ENCODE measurements at places on chromosomes 3 and 15. TPM values are rescaled to one million over a fixed set of nuclear protein-coding genes. Genes with fewer than 3 reads are reported as not detected.

GRCh38 chr3:14540821-14541385 lies 761 bp upstream of the GRIP2 start:
- DNase-seq = no peak

- no peak for DNase-seq
These were observed 1.8 kb downstream of the CADPS start for GRCh38 chr3:62873451-62873760.

GRCh38 chr3:126021702-126022101 lies 52.7 kb downstream of the ROPN1B start:
- no peak for DNase-seq

DNA sequence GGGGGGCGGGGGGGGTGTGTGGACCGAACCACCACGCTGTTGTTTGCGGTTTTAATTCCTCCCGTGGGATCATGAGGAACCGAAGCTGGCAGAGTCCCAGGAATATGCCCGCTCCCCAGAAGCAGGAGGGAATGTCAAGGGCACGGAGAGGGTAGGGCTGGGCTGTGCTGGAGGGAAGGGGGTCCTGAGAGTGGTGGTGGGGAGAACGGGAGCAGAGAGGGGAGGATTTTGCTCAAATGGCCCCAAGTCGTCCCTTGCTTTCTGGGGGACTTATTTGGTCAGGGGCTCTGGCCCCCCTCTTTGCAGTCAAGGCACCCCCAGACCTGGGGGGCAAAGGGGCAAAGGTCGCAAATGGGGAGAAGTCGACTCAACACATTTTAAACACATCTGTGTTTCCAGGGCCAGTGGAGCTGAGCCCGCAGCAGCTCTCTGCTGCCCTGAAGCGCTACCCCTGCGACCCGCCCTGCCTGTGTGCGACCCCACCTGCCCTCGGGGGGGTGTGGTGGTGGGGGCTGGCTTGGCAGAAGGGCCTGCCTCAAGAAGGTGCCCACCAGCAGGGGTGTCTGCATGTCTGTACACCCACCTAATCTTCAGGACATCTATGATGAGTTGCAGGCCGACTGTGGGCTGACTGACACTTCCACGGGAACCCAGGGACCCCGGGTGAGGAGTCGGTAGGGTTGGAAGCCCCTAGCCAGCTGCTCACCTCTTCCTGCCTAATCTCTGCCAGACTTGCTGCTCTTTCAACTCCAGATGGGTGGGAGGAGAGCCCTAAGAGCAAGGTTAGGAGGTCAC lies 602 bp upstream of the ATP2B2 start:
- no peak for DNase-seq

DNA sequence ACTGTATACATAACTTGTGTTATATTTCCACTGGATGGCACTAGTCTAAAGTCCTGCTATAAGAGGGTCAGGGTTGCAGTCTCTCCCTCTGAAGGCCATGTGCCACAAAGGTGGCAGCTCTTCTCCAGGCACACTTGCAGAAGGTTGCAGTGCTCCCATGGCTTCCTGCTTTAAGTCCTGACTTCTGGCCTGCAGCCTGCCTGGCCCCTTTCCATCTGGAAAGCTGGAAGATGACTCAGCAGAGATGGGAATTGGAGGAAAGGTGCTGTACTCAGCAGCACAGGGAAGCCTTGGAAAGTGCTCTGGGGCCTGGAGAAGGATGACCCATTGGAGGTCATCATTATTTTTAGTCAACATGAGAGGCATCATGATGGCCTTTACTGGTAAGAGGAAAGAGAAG lies 40.9 kb upstream of the MRPL3 start:
- DNase-seq = peak; percentile 36

GRCh38 chr15:77775373-77775772 lies 142.7 kb upstream of the LINGO1 start:
- no peak for DNase-seq

The TGM5 gene
- total RNA-seq = not detected

All from Panc1 (cell line).